Activated T-helper 1 cell treated with anti-CD3 and anti-CD28 coated beads, Interleukin-2, amount 50 U/mL, for 16 hours (primary cell): ENCODE measurements at places on chromosomes 1 and 21.

DNA sequence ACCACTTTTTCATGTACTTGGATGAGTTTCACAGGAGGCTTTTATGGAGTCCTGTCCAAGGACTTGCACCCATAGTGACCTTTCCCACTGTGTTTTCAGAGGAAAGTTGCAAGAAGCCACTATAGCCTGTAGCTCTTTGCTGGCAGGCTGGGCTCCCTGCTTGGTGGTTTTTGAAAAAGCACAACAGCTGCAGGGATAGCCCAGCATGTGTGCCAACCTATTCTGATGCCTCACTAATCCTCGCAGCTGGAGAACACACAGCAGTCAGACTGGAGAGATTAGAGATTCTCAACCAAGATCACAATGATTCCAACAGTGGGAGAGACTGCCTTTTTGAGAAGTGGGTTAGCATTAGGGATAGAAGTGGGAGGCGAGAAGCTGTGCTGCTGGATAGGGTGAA is 24.1 kb upstream of the ARHGEF11 start:
- no peak for DNase-seq

DNA sequence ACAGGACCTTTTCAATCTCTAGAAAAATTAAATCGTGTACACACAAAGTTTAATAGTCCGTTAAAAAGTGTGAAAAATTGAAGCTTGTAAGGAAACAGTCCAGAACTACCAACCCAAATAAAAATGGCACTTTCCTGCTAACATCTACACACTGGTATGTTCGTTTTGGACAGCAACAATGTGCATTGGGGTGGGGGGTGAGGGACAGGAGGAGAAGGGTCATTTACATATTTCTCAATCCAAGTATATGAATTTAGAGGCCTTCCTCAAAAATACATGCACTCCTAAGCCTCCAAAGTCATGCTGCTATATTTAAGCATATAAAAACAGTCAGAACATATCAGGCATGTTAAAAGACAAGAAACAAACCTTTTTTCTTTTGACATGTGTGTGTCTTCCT is 2.5 kb downstream of the PPP1R15B start:
- no peak for DNase-seq

DNA sequence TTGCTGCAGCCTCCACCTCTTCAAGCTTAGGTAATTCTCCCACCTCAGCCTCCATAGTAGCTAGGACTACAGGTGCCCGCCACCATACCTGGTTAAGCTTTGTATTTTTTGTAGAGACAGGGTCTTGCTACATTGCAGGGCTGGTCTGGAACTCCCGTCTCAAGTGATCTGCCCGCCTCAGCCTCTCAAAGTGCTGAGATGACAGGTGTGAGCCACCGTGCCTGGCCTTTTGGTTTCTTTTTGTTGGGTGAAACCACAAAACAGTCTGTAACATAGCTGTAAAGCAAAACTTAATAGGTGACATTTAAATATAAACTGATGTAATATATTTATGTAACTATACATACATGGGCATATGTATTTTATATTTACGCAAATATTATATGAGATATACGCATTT is 3.1 kb upstream of the DNAJC11 start:
- DNase-seq = no peak

DNA sequence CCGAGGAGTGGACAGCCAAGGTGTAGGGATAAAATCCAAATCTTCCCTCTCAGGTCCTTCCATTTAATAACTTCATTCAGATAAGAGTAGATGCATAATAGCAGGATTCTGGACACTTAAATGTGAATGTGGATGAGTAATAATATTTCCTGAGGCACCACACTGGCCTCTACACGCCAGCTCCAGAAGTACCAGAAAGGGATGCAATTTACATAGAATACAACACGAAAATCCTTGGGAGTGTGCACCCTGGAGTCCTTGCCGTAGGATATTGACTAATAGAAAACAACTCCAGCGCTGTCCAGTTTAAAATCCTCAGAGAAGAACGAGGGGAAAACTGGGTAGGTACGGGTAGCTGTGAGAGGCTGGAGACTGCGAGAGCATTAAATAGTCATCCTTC is 6.9 kb downstream of the PLXNA2 start:
- no peak for DNase-seq

- DNase-seq = no peak
These were observed 26.9 kb upstream of the DPYD start for GRCh38 chr1:97947695-97948094.

DNA sequence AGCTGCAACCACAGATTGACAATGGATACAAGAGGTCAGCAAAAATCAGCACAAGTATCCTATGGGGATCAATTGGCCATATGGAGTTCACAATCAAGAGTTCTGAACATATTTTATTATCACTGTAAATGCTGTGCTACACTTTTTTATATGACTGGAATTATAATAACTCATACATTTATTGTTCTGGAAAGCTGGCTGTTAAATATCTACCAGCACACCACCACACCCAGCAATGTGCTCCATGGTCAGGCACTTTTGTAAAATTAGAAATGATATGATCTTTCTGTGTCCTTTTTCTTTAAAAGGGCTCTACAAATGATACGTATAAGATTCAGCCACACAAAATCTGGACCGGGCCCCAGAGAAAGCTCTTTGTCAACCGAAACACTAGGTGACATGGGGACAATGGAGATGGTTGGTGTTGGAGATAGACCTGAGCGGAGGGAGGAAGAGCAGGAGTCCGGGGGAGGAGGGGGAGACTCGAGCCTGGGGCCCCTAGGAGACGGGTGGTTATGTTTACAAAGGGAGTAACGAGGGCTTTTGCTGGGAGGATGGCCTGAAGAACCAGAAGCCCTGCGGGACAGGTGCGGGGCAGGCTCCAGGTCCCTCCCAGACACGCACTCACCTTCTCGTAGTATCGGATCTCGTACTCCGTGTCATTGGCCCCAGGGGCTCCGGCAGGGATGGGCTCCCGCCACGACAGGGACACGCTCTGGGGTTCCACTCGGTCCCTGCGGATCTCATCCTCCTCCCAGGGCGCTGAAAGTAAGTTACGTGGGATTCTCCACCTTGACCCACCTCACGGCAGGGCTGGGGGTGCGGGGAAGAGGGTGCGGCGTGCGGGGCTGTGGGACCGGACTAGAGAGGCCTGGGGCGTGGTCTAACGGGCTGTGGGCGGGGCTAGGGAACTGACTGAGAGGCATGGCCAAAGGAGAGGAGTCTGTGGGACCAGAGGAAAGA is 30.0 kb downstream of the EPHA10 start:
- DNase-seq = no peak

DNA sequence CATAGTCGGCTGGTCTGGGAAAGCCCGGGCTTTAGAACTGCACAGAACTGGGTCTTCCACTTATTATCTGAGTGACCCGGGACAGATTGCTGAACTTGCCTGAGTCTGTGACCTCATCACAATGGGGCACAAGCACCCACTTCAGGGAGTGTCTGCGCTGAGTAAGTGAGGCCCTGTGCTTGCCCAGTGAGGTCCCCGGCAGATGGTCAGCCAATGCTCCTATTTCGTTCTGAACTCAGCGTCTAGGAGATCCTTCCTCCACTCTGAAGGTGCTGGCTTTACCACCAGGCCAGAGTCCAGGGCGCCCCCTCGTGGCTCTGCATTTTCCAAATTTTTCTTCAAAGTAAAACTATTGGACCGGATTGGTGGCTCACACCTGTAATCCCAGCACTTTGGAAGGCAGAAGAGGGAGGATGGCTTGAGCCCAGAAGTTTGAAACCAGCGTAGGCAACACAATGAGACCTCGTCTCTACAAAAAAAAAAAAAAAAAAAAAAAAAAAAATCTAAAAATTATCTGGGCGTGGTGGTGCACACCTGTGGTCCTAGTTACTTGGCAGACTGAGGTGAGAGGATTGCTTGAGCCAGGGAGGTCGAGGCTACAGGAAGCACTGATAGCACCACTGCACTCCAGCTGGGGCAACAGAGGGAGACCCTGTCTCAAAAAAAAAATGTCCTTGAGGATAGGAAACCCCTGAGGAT is 61.7 kb downstream of the FCRL5 start:
- DNase-seq = no peak

- no peak for DNase-seq
These were observed 205.8 kb downstream of the SLC45A1 start for GRCh38 chr1:8523666-8524206.

- no peak for DNase-seq
These were observed 2.0 kb upstream of the ATF3 start for GRCh38 chr1:212606395-212607205.

GRCh38 chr1:219083631-219084030 is 90.0 kb upstream of the LYPLAL1 start:
- DNase-seq = no peak

- DNase-seq = no peak
These were observed 4.3 kb downstream of the BRINP2 start for GRCh38 chr1:177174921-177175634.

DNA sequence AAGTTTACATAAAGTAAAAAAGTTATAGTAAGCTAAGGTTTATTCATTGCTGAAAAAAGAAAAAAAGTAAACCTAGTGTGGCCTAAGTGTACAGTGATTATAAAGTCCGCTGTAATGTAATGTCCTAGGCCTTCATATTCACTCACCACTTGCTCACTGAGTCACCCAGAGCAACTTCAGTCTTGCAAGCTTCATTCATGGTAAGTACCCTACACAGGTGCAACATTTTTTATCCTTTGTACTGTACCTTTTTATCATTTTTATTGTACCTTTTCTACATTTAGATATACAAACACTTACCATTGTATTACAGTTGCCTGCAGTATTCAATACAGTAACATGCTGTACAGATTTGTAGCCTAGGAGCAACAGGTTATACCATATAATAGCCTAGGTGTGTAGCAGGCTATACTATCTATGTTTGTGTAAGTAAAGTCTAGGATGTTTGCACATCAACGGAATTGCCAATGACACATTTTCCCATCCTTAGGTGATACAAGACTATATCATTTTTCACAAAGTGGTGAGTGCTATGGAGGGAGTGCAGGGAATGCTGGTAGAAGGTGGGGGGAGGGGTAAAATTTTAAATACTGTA is 58.0 kb upstream of the DMRTA2 start:
- no peak for DNase-seq
